ENCODE measurements at places on chromosomes 3 and 15. TPM values are rescaled to one million over a fixed set of nuclear protein-coding genes. Genes with fewer than 3 reads are reported as not detected.

NAALADL2 gene
- not detected for total RNA-seq

CSPG4 gene
- total RNA-seq = 0.02 TPM

SEC62 gene
- total RNA-seq = 61.7 TPM

ITIH3 gene
- total RNA-seq = not detected

PLSCR2 gene
- not detected for total RNA-seq

ONECUT1 gene
- total RNA-seq = not detected

TCAIM gene
- total RNA-seq = 11.8 TPM

CAMKV gene
- total RNA-seq = 1.8 TPM

KCNMB3 gene
- total RNA-seq = 0.23 TPM

POC1A gene
- 27.4 TPM for total RNA-seq

SAXO2 gene
- 1.9 TPM for total RNA-seq

RETNLB gene
- total RNA-seq = not detected

NTRK3 gene
- total RNA-seq = not detected

ZPLD1 gene
- not detected for total RNA-seq

ZNF280D gene
- total RNA-seq = 15.9 TPM

KLHL6 gene
- total RNA-seq = 34.6 TPM

LYZL4 gene
- not detected for total RNA-seq

C3orf20 gene
- total RNA-seq = 0.08 TPM

MST1R gene
- 0.80 TPM for total RNA-seq

ZNF609 gene
- 34.1 TPM for total RNA-seq

PSMD2 gene
- 309 TPM for total RNA-seq

GOLGA8G gene
- not detected for total RNA-seq

ACP3 gene
- total RNA-seq = not detected

DBR1 gene
- 26.7 TPM for total RNA-seq

ALS2CL gene
- 0.82 TPM for total RNA-seq

OR5K2 gene
- total RNA-seq = not detected

THAP10 gene
- 0.27 TPM for total RNA-seq

GPR62 gene
- not detected for total RNA-seq

ALDH1A2 gene
- total RNA-seq = 0.34 TPM

ACTL6A gene
- 96.8 TPM for total RNA-seq

AP2M1 gene
- total RNA-seq = 240 TPM

VILL gene
- total RNA-seq = 13.2 TPM

TMEM212 gene
- not detected for total RNA-seq

CX3CR1 gene
- 0.21 TPM for total RNA-seq

ADPRH gene
- total RNA-seq = 8.5 TPM

TTLL13 gene
- 0.55 TPM for total RNA-seq

PLAAT1 gene
- total RNA-seq = not detected

CNBP gene
- total RNA-seq = 427 TPM

GPR160 gene
- total RNA-seq = 4.2 TPM

MBD4 gene
- 46.1 TPM for total RNA-seq

ENTPD3 gene
- total RNA-seq = not detected

WDR5B gene
- 3.5 TPM for total RNA-seq

MESP2 gene
- not detected for total RNA-seq

SCN11A gene
- 0.08 TPM for total RNA-seq

CPNE9 gene
- total RNA-seq = 0.40 TPM

IQCF6 gene
- total RNA-seq = not detected

SV2B gene
- 0.04 TPM for total RNA-seq

GALNT15 gene
- not detected for total RNA-seq

TF gene
- 0.02 TPM for total RNA-seq

CCRL2 gene
- 3.0 TPM for total RNA-seq

TOPAZ1 gene
- not detected for total RNA-seq

SPESP1 gene
- total RNA-seq = 0.99 TPM

PIK3CA gene
- 17.7 TPM for total RNA-seq

CDC25A gene
- total RNA-seq = 61.0 TPM

CNTN4 gene
- not detected for total RNA-seq

DPPA2 gene
- not detected for total RNA-seq

ZIC4 gene
- total RNA-seq = not detected

UPK1B gene
- total RNA-seq = not detected

PAK6 gene
- 2.3 TPM for total RNA-seq

MAGI1 gene
- 0.53 TPM for total RNA-seq

Data from activated CD8-positive, alpha-beta memory T cell treated with anti-CD3 and anti-CD28 coated beads for 36 hours (primary cell).